ENCODE measurements at places on chromosomes 1 and 21. TPM values are rescaled to one million over a fixed set of nuclear protein-coding genes. Genes with fewer than 3 reads are reported as not detected.

DNA sequence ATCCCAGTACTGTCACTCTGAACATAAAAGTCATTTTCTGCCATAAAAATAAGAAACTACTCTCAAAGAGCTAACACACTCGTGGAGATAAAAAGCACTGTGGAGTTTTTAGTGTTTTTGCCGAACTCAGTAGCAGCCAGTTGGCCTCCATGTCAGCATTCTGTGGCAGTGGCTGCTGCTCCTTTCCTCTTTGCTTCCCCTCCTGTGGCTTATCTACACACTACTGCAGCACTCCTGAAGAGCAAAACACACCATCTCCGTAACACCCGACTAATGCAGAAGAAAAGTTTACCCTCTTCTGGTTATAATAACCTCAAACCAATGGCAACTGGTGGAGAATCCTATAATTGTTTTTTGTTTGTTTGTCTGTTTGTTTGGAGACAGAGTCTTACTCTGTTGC is 44.9 kb downstream of the RAB3GAP2 start:
- peaks cover 5% of the 10 kb centered on the region for H3K36me3 ChIP-seq
- H3K27me3 ChIP-seq: no peaks in the 10 kb centered on the region
- H3K27ac ChIP-seq: no peak overlapping the region
- DNase-seq: no peak

- DNase-seq: no peak
- peak overlapping the region; percentile 99 for H3K4me3 ChIP-seq
- H3K36me3 ChIP-seq: peaks cover 2% of the 10 kb centered on the region
Observed at GRCh38 chr1:155134880-155135414, 705 bp upstream of the SLC50A1 start.

GRCh38 chr1:214933375-214933774 is 149.2 kb upstream of the KCNK2 start:
- DNase-seq: no peak
- H3K27me3 ChIP-seq: no peaks in the 10 kb centered on the region
- no peak overlapping the region for H3K4me3 ChIP-seq
- H3K27ac ChIP-seq: no peak overlapping the region
- no peaks in the 10 kb centered on the region for H3K4me1 ChIP-seq
- H3K36me3 ChIP-seq: no peaks in the 10 kb centered on the region

DNA sequence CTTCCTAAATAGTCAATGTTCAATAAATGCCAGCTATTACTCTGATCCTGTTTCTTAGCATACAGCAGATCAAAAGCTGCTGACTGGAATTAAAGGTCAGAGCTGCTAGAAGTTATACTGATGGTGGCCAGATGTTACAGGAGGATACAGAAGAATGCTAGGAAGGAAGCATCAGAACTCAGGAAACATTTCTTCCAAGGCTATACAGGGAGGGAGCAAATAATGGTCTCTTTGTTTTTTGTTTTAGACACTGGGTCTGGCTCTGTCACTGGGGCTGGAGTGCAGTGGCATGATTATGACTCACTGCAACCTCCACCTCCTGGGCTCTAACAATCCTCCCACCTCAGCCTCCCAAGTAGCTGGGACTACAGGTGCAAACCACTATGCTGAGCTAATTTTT is 175.5 kb downstream of the RGS7 start:
- H3K36me3 ChIP-seq: no peaks in the 10 kb centered on the region
- H3K27me3 ChIP-seq: no peaks in the 10 kb centered on the region
- H3K4me3 ChIP-seq: no peak overlapping the region
- H3K27ac ChIP-seq: no peak overlapping the region
- DNase-seq: no peak

DNA sequence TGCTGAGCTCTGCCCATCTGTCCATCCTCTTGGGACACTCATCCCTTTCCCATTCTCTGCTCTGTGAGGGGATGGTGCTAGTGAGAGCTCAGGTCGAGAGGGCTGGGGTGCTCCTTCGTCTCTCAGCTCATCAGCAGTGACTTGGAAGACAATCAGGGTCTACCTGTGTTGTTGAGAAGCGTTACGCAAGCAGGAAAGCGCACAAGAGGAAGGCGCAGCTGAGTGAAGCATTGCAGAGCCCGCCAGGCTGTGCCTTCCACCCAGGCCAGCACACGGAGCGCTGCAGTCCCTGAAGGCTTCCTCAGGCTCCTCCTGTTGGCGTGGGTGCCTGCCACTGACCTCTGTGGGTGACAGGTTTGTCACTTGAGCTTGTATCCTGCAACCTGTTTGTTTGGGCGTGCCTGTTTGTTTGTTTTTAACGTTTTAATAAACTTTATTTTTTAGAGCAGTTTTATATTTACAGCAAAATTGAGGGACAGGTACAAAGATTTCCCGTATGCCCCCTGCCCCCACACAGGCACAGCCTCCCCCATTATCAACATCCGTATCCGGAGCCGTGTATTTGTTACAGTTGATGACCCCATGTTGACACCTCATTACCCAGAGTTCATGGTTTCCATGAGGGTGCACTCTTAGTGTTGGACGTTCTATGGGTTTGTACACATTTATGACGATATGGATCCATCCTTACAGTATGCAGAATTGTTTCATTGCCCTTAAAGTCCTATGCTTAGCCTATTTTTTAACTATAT is 36.7 kb downstream of the ADARB1 start:
- no peaks in the 10 kb centered on the region for H3K27me3 ChIP-seq
- H3K27ac ChIP-seq: no peak overlapping the region
- peaks cover 49% of the 10 kb centered on the region for H3K4me1 ChIP-seq
- H3K4me3 ChIP-seq: no peak overlapping the region

DNA sequence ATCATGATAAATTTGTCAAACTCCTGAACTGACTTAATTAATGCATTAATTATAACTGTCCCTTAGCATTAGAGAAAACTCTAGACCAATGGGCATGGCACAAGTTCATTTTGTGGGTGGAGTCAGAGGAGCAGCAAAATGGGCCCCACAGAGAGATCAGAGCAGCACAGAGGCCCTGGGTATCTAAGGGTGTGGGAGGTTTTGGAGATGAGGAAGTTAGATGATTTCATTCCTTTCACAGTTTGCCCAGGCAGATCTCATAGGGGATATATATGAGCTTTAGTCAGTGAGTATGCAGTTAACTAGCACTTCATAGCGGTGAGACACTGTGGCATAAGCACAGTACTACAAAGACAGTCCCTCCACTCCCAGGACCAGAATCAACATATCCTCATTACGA is 117.3 kb downstream of the MAB21L3 start:
- no peak overlapping the region for H3K4me3 ChIP-seq
- no peak for DNase-seq
- peaks cover 6% of the 10 kb centered on the region for H3K27me3 ChIP-seq

GRCh38 chr1:118989006-118989815 is 1.1 kb upstream of the TBX15 start:
- H3K4me1 ChIP-seq: peaks cover 2% of the 10 kb centered on the region
- H3K36me3 ChIP-seq: peaks cover 5% of the 10 kb centered on the region
- H3K27me3 ChIP-seq: peaks cover 94% of the 10 kb centered on the region

DNA sequence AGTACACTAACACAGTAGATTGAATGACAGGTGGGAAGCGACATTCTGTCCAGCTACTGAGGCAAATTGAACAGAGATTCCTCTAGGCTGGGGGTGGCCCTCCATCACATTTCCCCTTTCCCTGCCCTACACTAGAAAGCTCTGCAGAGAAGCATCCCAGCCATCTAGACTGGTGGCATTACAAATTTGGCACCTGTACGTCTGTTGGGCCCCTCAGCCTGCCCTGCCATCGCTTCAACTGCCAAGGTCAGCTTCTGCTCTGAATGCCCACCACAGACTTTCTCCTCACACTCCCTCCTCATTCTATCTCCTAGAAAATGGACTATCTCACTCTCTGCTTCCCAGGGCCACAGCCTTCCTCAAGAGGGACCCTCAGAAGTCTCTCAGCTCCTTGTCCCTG is 16.7 kb downstream of the TRABD2B start:
- H3K4me1 ChIP-seq: peaks cover 3% of the 10 kb centered on the region
- H3K27ac ChIP-seq: no peak overlapping the region
- H3K4me3 ChIP-seq: no peak overlapping the region
- H3K27me3 ChIP-seq: peaks cover 69% of the 10 kb centered on the region
- no peak for DNase-seq
- H3K36me3 ChIP-seq: peaks cover 5% of the 10 kb centered on the region

DNA sequence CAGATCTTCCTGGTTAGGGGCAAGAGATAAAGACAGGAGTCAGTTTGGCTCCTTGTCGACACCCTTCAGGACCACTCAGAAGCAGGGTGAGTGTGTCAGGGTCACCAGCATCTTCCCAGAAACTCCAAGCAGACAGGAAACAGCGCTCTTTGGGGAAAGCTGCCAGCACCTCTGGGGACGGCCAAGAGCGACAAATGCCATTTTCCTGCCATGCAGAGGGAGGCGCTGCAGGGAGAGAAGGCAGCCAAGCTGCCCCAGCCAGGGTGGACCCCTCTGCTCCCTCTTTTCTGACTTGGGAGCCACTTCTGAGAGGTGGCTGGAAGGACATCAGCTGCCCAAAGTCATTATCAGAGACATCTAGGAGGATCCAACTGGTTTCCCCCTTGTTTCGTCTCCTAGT is 29.0 kb downstream of the SIM2 start:
- no peak overlapping the region for H3K4me3 ChIP-seq
- no peaks in the 10 kb centered on the region for H3K36me3 ChIP-seq

DNA sequence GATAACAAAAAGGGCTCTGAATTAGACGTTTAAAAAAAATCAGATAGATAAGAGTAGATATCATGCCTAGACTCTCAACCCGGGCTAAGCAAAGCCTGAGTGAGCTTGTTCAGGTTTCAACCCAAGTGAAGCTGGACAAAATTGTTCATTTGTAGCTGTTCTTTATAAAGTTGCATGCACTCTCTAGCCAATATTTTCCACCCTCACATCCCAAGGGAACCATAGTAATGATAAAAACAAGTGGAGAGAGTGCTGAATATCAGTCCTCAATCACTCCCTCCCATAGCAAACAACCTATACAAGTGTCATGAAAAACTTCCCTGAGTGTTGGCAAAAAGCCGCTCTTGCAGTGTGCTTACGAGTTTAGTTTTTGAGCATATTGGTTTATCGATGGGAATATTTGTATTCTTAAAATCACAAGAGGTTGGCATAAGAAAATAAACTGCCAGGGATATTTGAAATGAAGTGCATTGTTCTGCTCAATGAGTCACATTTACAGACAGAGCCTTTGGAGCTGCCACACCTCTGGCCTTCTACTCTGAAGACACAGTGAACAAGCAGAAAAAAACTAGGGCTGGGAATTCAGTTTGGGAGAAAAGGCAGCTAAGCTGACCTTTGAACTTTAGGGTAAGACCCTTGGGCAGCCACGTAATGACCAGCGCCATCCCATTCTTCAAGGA is 2.2 kb upstream of the CLCA2 start:
- no peak for DNase-seq
- H3K4me1 ChIP-seq: peaks cover 10% of the 10 kb centered on the region
- H3K4me3 ChIP-seq: no peak overlapping the region
- H3K27ac ChIP-seq: no peak overlapping the region

- H3K27me3 ChIP-seq: no peaks in the 10 kb centered on the region
- H3K36me3 ChIP-seq: peaks cover 3% of the 10 kb centered on the region
- peak; percentile 63 for DNase-seq
- H3K4me1 ChIP-seq: peaks cover 19% of the 10 kb centered on the region
- peak within 1 kb of the TSS; percentile 92 for H3K27ac ChIP-seq
Observed at GRCh38 chr1:85200463-85201339, at the start of gene SYDE2. Gene SYDE2, minus strand, starts transcription at chr1:85201016. Its CDS starts 20 bp downstream, at chr1:85200996.

The MPL gene
- total RNA-seq: 16.6 TPM

The FLVCR1 gene
- 10.7 TPM for total RNA-seq

The SELENBP1 gene
- total RNA-seq: not detected

The DNALI1 gene
- total RNA-seq: not detected

The CD2 gene
- total RNA-seq: 172 TPM

The ADORA1 gene
- total RNA-seq: 0.15 TPM

The DSCAM gene
- total RNA-seq: not detected

The KIAA0040 gene
- total RNA-seq: 29.0 TPM

The WNT4 gene
- not detected for total RNA-seq

The STIL gene
- total RNA-seq: 2.6 TPM
